ENCODE measurements at places on chromosomes 7 and 10.
A peak's percentile ranks its signal among the peaks of the same experiment; 100 is the strongest.

- peak; percentile 93 for DNase-seq
Observed at GRCh38 chr7:101882595-101883564, 65.5 kb downstream of the CUX1 start.

- DNase-seq, result no peak
Observed at GRCh38 chr7:14858410-14858809, 44.1 kb downstream of the DGKB start.

DNA sequence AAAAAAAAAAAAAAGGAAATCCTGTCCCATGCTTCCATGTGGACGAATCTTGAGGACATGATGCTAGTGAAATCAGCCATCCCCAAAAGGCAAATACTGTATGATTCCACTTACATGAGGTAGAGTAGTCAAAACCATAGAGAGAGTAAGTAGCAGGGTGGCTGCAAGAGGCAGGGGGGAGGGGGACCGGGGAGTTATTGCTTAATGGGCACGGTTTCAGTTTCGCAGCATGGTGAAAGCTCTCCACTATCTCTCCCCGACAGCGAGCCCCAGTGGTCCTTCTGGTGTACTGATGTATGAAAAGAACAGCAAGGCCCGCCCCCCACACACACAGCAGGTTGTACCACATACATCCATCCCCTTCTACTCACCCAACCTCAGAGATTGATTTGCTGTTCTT is 32.8 kb downstream of the NOD1 start:
- DNase-seq, result no peak

DNA sequence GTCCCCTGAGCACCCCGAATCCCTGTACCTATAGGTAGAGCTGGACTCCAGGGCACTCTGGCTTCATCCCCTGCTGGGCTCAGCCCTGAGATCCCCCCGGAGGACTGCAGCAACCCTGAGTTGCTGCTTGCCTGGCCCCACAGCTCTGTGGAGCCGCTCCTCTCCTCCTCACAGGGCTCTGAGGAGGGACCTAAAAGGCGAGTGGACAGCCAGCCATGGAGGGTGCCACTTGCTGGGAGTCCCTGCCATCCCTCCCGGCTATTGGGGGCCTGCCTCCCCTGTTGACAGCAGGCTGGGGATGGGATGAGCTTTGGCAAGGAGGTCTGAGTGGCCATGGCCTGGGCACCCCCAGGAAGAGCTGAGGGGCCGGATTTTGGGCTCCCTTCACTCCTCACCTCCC is 28.0 kb upstream of the RASGEF1A start:
- no peak for DNase-seq

DNA sequence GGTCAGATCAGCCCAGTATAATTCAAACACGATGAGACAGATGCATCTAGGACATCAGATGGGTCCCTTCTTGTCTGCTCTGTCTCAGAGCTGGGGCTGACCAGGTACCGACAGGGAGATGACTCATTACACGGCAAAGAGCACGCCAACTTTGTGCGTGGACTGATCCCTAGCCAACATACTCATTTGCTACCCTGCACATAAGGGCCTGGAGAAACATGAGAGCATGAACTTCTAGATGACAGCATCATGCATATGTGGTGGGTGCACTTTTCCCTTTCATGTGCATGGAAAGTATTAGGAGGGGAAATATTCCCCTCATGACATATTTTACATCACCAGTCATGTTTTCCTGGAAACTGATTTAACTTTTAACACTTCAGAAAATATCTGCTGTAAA is 35.1 kb upstream of the NPVF start:
- DNase-seq, result no peak

GRCh38 chr10:128073890-128074289 is 52.3 kb downstream of the MKI67 start:
- no peak for DNase-seq

- no peak for DNase-seq
Observed at GRCh38 chr7:94368371-94368791, 26.3 kb upstream of the COL1A2 start.

DNA sequence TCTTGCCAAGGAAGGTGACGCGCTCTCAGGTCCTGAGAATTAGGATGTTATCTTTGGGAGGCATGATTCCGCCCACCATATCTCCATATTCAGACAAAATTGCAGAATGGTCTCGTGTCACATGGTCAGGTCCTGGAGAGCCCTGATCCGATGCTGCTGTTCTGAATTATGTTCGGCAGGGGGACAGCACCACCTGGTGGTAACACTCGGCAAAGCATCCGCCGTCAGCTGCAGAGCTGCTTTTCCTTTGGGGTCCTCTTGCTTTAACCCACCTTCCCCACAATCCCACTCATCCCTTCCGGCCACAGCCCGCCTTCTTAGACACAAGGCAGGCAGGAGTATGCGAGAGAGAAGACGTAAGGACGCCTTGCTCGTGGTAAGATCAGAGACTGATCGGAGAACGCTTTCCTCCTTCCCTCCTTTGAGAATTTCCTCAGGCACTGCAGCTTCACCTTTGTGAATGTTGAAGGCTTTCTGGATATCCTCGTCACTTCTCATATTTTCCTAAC is 327.8 kb upstream of the C7orf33 start:
- no peak for DNase-seq

- no peak for DNase-seq
Observed at GRCh38 chr7:45525057-45525456, 49.1 kb upstream of the ADCY1 start.

DNA sequence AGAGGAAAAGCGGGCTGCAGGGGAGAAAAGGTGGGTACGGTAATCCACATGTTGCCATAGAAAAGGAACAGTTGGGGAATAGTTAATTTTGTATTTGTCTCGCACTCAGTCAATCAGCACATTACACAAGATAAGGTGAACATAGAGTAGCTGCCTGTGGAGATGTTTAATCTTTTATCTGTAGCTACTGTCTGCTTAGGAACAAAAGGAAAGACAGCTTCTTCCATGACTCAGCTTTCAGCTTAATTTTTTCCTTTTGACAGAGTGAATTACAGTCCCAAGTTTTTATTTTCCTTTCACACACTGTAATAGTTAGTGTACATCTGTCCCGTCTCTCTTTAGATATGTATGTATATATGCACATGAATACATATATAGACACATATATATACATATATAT is 39.3 kb upstream of the PODXL start:
- no peak for DNase-seq

DNA sequence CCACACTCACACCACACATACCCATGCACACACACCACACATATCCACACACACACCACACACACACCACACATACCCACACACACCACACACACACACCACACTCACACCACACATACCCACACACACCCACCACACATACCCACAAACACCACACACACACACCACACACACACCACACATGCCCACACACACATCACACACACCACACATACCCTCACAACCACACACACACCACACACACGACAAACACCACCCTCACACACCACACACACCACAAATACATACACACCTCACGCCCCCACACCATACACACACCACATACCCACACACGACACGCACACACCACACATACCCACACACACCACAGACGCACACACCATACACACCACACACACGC is 119.7 kb downstream of the PON1 start:
- DNase-seq, result no peak

GRCh38 chr7:2734751-2735571 is 47.0 kb downstream of the AMZ1 start:
- DNase-seq, result no peak

DNA sequence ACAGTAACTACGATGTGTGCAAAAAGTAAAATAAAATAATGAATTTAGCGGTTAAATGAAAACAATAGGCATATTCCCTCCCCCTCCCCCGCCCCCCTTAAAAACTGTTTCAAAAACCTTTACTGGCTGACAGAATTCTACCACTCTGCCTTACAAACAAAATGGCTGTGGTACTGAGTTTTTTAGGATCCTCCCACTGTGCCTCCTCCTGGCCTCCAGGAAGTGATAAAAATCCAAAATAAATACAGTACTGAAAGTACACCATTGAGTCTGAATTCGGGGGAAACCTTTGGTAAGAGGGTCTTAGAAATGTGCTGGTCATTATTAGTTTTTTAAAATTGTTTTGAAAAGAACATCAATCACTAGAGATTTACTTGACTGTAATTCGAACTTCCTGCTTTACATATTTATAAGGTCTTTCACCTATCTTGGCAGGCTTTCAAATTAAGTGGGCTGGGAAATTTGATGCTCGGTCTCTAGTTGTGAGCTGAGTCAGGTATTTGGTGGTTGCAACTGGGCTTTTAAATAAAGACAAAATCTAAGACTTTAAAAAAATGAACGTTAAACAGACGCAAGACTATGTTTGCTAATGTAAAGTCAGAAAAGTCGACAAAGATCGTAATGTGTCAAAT is 32.5 kb upstream of the EPC1 start:
- DNase-seq, result no peak

GRCh38 chr7:127980901-127981300 is 50.3 kb downstream of the LRRC4 start:
- DNase-seq, result no peak

- DNase-seq, result no peak
Observed at GRCh38 chr10:11320809-11321520, 290.5 kb downstream of the USP6NL start.

DNA sequence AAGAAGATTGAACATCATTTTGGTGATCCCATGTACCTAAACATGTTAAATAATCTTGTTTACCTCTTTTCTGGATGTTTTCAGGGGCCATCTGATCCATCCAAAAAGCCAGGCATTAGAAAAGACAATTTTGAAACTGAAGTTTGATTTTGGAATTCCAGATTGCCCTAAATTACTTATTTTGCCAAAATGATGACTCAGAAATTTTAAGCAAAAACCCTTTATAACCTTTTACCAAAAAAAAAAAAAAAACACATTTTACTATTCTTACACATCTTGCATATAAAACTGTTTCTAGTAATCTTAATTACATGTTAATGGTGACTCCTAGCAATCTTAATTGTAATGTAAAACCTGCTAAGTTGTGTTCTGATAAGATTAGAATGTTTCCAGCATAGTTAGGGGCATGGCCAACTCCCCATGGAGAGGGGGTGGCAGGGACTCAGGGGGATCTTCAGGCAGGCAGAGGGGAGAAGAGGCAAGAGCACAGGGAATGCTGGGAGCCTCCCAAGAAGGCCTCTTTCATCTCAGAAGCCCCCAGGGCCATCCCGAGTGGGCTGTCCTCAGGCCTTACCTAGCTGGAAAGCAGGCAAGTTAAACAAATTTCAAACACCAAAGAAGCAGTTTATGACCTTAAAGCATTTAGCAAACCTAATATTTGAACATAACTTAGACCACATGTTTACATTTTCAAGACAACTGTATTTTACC is 25.8 kb upstream of the AKR1C3 start:
- no peak for DNase-seq

DNA sequence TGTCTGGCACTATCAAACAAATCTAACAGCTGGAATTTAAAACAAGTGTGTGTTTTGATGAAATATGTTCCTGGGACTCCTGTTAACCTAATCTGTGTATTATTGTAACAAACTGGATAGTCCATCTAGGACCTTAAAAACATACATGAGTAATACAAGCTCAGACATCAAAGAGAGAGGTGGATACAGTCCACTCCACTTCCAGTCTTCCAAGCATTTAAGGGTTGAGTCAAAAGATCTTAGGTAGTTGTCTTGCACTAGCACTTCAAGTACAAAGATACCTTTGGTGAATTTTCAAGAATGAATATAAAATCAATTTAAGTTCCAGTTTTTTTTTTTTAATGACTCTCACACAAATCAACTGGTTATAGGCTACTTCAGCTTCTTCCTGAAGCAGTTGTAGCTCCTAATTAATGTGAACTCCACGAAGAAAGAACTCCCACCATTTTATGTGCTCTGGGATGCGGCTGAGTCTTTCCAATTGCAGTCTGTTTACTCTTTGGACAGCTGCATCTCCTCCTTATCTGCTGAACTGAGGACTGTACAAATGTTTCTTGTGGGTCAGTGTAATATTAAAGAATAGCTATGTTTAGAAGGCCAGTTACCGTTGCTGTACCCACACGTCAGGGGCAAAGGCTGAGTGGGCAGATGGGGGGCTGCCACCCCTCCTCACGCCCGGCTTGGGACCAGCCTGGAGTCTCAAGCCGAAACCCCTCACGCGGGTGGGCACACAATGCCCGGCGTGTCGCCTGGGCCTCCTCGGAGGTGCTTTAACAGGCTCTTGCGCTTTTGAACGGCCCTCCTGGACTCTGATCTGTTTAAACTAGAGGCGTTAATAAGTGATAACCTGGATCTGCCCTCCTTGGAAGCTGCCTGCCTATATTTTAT is 2.9 kb upstream of the IGF2BP3 start:
- no peak for DNase-seq

- DNase-seq, result no peak
Observed at GRCh38 chr10:129320340-129320739, 146.7 kb upstream of the MGMT start.

GRCh38 chr7:107922886-107923285 is 31.9 kb downstream of the DLD start:
- no peak for DNase-seq

GRCh38 chr10:126110489-126111180 is 214.3 kb downstream of the FANK1 start:
- no peak for DNase-seq

- no peak for DNase-seq
Observed at GRCh38 chr10:128095027-128095752, 31.0 kb downstream of the MKI67 start.

DNA sequence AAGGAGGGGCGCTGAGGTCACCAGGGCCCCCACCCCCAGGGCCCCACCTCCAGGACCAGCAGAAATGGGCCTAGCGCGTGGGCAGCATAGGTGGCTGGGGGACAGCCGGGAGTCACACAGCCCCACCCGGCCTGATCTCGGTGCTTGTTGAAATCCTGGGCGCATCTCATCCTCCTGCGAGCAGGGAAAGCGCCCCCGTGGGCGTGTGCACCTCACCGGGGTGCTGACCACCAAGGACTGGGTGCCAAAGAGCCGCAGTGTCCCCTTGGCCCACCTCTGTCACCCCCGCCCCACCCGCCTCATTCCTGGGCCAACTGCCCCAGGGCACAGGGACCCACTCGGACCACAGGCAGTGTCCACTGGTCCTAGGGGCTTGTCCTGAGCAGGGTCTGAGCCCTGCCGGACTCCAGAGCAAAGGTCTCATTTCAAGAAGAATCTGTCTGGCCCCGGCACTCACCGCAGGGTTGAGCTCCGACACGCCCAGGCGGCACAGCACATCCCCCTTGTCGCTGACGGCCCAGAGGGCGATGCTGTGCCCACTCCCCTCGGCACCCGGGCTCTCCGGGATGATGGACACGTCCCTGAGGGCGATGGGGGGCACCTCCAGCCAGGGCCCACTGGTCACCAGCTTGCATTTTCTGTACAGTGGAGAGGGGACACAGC is 11.4 kb downstream of the BHLHA15 start:
- DNase-seq, result no peak

DNA sequence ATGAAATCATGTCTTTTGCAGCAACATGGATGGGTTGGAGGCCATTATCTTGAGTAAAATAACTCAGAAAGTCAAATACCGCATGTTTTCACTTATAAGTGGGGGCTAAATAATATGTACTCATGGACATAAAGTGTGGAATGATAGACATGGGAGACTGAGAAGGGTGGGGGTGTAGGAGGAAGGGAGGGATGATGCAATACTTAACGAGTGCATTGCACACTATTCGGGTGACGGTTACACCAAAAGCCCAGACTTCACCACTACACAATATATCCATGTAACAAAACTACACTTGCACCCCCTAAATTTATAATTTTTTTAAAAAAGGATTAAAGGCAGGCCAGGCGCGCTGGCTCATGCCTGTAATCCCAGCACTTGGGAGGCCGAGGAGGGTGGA is 13.6 kb downstream of the LGI1 start:
- no peak for DNase-seq

GRCh38 chr10:78971094-78971682 is 97.6 kb upstream of the ZMIZ1 start:
- no peak for DNase-seq
